A673 (cell line): ENCODE measurements at places on chromosomes 4 and X. TPM values are rescaled to one million over a fixed set of nuclear protein-coding genes. Genes with fewer than 3 reads are reported as not detected.
A peak's percentile ranks its signal among the peaks of the same experiment; 100 is the strongest.

- no peak for DNase-seq
Measured at GRCh38 chrX:154376774-154377173, 2.3 kb upstream of the EMD start.

- DNase-seq, result no peak
Measured at GRCh38 chrX:42495139-42495538, 282.8 kb downstream of the PPP1R2C start.

DNA sequence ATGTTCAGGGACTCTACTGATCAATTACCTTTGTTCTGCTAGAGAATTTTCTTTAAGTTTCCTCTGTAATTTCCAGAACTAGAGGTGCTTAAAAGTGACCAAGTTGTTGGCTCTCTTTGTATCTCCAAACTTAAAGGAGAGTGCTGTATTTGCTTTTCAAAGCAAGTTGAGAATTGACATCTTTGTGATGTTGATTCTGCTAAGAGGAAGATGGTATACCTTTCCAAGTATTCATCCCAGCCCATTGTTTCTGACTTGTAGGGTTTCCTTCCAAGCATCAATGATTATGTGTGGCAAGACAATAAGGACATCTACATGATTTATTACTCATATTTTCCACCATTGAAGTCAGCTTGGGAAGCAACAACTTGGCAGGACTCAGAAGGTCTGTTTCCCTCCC lies 190.6 kb downstream of the GC start:
- DNase-seq, result no peak

- DNase-seq, result no peak
Measured at GRCh38 chr4:147799986-147800555, 68.2 kb downstream of the ARHGAP10 start.

The PHEX gene
- total RNA-seq, result 0.37 and 0.43 TPM in 2 replicates

DNA sequence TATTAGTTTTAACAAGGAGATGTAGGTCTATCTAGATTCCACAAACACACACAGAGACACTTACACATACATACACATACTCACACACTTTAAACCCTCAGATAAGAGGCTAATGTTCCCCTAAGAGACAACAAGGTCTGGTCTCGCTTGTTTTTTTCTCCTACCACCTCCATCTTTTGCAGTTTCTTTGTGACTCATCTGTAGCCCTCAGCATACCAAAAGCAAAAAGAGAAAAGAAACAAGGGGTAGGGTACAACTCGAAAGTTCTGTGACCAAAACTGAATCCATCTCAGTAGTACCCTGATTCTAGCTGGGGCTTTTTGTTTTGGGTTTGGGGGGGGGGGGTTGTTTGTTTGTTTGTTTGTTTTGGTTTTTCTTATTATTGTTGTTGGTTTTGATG lies 12.2 kb upstream of the EXOSC9 start:
- DNase-seq, result no peak

- no peak for DNase-seq
Measured at GRCh38 chr4:110484029-110484428, 8.1 kb downstream of the ENPEP start.

The UBE2D3 gene
- total RNA-seq, result 354 and 378 TPM in 2 replicates

The BGN gene
- 51.8 and 90.9 TPM in 2 replicates for total RNA-seq

The TECRL gene
- not detected in 2 replicates for total RNA-seq

The ASMT gene
- not detected in 2 replicates for total RNA-seq

DNA sequence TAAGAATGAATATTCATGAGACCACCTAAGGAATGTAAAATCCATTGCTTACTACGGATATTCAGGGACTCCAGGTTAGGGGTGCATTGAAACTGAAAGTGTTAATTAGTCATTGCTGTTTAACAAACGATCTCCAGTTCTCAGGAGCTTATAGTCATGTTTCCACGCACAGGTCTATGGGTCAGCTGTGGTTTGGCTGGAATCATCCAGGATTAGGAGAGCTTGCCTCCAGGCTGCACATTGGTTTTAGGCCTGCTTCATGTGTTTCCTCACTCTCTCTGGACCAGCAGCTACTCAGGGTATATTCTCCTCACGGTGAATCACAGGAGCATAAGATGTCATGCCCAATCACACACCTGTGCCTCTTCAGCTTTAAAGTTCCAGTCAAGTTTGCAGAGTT lies 98.9 kb downstream of the ATXN3L start:
- no peak for DNase-seq

- DNase-seq, result no peak
Measured at GRCh38 chr4:140080883-140081282, 73.1 kb downstream of the MAML3 start.

- no peak for DNase-seq
Measured at GRCh38 chr4:72975488-72975784, 94.1 kb downstream of the COX18 start.

DNA sequence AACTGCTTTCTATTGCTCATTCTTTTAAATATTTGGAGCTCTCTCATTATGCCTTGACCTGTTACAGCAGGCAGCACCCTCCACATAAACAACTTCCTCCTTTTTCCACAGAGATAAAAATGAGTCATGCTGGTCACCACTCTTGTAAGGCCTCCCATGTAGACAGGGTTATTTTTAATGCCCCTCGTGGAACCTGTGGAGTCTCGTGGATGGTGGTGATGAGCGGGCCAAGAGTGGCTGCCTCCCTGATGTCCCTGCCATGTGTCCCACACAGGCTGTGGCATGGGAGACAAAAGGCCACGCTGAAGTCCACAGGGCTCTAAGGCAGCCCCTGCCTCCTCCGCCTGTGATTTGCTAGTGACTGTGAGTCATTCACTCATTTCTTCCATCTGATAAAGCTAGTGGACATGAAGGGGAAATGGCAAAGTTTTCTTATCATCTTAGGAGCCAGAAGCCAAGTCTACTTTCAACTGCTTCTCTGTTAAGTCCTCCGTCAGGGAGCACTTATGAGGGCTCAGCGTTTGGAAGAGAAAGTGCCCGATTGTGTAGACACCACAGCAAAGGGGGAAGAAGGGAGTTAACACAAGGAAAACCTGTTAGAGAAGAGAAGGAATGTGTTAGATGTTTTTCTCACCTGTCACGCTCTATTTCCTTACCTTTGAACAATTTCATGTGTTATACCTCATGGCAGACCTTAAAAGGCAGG lies 121.6 kb upstream of the FAT1 start:
- peak; percentile 34 for DNase-seq

DNA sequence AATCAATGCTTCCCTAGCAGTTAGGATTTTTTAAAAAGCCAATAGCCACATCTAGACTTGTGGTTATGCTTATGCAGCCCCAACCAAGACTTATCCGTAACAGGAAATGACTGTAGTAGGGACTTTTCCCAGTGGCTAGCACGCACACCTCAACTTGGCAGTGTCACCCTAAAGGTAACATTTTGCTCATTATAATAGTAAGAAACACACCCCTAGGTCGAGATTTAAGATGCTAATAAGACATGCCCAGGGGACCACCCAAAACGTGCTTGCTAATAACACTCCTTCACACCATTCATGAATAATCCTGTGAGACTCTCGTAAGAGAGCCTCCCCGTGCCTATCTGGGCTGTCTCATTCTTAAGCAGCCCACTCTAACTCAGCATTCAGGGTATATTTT lies 195.3 kb downstream of the CHIC1 start:
- DNase-seq, result no peak

DNA sequence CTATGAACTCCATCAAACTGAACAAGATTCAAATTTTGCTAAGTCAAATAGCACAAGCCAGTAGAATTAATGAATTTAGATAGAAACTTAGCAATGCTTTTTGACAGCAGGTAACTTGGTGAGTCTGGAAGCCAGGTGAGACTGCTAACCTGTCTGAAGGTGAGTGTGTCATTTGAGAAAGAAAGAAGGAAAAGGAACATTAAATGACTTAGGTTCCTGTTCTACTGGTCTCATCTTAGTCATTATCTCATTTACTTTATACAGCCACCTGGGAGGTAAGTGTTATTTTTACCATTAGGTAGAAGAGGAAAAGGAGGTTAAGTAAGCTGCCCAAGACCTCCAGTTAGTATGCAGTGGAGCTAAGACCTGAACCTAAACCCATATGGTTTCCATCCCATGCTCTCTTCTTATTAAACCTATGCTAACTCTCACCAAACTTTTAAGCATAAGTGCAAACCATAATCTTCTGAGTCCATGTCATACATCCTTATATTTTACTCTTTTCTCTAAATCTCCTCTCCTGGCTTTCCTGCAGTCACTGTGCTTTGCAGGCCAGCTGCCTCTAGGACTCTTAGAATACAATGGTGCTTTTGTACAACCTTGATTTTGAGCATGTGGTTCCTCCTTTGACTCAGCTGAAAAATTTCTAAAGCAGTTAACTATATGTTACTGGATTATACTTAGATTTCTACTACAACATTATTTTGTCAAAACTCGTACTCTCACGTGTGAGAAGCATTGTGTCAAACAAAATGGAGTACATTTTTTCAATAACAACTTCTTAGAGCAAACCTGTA lies 68.5 kb downstream of the ATP10D start:
- DNase-seq, result no peak

GRCh38 chr4:4921077-4921476 lies 61.6 kb downstream of the MSX1 start:
- no peak for DNase-seq

GRCh38 chr4:75909405-75909804 lies 7.2 kb upstream of the PPEF2 start:
- DNase-seq, result no peak

GRCh38 chrX:14050709-14051108 lies 21.0 kb upstream of the GEMIN8 start:
- DNase-seq, result no peak
